ENCODE measurements at places on chromosomes 13 and 19.

DNA sequence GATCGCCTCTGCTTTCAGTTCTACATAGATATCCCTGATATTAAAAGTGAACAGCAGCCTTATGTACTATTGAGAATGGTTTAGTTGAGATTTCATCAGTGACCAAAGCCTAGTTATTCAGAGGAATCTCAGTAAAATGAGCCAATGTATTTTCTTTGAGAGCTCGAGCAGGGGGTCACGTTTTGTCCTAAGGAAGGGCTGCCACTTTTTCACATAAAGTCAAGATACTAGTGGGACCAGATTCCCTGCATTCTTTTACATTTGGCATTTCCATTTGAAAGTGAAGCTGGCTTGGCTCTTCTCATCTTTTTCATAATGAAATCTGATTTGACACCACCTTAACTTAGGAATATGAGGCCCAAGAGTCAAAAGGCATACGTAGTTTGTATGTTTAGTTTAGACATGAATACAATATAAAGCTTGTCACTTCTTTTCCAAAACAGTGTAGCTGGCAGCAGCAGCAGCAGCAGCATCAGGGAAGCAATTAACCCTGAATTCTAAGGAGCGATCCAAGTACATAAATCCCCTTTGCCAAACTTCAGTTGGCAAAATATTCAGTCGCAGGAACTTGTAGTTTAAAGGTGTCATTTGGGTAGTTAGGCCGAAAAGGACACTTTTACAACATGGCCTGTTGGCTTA is 1752.2 kb upstream of the PCDH20 start:
- DNase-seq = no peak

GRCh38 chr19:49861541-49862378 is 5.6 kb downstream of the PNKP start:
- no peak for DNase-seq

DNA sequence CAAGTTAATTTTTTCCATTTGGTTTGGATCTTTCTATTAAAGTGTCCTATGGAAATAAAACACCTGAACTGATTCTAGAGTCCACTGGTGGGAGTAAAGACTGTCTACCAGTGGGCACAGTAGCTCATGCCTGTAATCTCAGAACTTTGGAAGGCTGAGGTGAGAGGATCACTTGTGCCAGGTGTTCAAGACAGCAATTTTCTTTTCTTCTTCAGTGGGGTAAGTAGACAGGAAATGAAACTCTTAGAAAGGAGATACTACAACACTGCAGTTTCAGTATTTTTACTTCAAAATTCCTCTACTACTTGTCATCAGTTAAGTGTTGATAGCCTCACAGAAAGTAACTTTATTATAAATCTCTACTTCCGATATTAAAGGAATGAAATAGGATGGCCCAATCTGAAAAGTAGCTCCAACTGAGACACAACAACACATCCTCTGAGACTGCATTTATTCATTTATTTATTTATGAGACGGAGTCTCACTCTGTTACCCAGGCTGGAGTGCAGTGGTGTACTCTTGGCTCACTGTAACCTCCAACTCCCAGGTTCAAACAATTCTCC is 26.3 kb downstream of the DNMT1 start:
- DNase-seq = no peak

- DNase-seq = no peak
Observed at GRCh38 chr13:89750371-89750770, 1597.1 kb upstream of the MIR17HG start.

- DNase-seq = no peak
Observed at GRCh38 chr19:53909471-53910169, 542 bp downstream of the CACNG7 start.

DNA sequence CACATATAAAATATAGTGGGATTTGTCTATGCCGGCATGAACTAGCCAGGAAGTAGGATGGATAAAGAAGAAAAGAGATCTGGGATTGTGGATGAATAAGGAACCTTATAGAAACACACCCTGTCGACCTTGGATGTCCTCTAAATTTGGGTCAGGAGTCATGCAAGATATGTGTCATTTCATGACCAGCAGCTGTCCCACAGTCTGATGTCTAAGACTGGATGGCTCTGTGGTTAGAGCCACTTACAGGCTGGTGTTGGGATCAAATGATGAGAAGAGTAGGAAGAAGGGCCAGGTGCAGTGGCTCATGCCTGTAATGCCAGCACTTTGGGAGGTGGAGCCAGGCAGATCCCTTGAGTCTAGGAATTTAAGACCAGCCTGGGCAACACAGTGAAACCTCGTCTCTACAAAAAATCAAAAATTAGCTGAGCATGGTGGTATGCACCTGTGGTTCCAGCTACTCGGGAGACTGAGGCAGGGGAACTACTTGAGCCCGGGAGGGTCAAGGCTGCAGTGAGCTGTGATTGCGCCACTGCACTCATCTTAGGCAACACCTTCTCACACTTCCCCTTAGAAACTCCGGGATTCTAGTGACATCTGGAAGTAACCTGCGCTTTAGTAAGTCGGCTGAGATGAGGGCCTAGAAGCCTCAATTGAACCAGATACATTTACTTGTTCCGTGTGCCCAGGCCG is 30.8 kb downstream of the TMED1 start:
- DNase-seq = no peak

DNA sequence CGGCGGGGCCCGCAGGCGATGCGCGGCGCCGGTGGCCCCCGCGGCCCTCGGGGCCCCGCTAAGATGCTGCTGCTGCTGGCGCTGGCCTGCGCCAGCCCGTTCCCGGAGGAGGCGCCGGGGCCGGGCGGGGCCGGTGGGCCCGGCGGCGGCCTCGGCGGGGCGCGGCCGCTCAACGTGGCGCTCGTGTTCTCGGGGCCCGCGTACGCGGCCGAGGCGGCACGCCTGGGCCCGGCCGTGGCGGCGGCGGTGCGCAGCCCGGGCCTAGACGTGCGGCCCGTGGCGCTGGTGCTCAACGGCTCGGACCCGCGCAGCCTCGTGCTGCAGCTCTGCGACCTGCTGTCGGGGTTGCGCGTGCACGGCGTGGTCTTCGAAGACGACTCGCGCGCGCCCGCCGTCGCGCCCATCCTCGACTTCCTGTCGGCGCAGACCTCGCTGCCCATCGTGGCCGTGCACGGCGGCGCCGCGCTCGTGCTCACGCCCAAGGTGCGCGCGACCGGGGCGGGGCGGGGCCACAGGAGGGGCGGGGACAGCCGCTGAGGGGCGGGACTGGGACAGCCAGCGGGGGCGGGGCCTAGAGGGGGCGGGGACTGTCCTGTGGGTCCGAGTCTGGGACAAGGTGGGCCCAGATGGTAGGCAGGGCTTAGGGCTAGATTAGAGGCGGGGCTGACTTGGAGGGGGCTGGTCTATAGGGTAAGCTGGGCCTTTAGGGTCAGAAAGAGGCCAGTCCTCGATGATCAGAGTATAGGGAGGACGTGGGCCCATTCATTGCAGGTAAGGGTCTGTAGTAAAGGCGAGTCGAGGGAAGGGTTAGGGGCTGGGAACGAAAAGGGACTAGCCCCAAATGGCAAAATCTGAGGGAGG is 5.1 kb downstream of the GRIN2D start:
- peak; percentile 90 for DNase-seq

- no peak for DNase-seq
Observed at GRCh38 chr13:47081246-47081645, 184.4 kb upstream of the HTR2A start.

- no peak for DNase-seq
Observed at GRCh38 chr19:41595258-41595889, 19.4 kb downstream of the CEACAM21 start.

DNA sequence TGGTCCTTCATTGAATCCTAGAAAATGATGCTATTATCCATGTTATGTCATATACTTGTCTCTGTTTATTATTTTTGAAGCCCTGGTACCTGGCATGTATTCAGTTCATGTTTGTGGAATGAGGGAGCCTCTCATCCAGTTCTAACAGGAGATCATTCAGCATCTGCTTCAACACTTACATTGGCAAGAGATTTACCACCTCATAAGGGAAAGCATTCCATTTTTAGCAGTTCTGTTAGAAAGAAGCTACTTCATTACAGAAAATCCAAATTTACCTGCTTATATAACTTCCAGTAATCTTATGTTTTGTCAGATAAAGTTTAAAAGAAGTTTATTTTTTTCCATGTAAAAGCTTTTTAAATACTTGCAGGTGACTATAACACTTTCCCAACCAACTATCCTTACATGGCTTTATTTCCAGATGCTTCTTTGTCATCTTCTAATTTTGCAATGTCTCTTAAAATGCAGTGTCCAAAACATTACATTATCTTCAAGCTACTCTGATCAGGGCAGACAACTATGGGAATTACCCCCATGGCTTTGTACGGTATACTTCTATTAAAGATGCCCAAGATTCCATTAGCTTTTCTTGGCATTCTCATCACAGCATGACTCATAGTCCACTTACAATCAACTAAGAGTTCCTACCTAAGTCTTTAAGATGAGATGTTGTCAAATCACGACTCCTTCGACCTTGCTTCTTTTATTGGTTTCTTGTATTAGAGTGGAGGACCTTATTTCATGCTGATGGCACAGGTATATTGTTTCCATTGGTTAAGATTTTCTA is 262.1 kb downstream of the PCDH9 start:
- DNase-seq = no peak

DNA sequence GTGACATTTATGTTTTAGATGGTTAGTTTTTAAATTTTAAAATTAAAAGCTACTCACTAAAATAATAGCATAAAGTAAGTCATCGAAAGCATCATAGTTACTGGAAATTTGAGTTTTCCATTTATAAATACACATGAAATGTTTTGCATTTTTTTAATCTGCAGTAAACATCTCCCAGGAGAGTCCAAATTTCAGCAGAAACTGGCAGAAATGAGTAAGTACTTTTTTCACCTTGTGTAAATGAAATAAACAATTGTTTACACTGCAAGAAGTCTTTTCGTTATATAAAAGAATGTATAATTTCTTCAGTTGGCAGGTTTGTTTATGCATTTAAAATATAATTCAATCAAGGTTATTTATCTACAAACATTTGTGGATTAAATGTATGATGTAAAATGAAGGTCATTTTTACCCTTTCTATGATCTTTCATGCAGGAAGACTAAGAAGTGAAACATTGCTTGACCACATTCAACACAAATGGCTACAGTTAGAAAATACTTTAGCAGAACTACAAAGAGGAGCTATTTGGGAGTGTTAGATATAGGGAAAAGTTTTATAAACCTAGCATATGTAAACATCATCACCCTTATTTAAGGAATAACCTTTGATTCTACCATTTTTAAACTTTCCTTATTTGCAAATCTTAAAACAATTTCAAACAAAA is 55.6 kb downstream of the RCBTB2 start:
- DNase-seq = no peak

DNA sequence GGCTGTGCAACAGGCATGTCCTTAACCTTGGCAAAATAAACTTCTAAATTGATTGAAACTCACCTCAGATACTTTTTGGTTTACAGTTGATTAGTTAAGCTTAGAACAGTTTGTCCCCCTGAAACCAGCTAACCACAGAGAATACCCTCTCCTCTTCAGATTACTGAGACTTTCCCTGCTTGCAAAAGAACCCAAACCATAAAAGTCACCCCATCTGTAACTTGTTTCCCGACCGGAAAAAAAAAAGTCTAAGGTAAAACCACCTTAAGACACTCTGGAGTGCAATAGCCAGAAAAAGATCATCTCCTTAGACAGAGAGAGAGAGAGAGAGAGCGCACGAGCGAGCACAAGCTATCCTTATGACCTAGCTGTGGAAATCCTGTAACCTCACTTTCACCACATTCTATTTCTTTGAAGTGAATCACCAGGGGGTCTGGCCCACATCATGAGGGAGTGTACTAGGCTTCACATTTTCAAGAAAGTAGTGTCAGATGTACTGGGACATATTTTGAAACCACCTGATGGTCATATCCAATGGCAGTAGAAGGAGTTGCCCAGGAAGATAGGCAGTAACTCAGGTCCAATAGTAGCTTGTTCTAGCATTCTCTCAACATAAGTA is 11.1 kb upstream of the GTF2F2 start:
- no peak for DNase-seq

- no peak for DNase-seq
Observed at GRCh38 chr13:18991060-18991459, 190.6 kb downstream of the TUBA3C start.

Measured in left hindlimb (tissue), 1 donor.